ENCODE measurements at places on chromosomes 1 and 21. TPM values are rescaled to one million over a fixed set of nuclear protein-coding genes. Genes with fewer than 3 reads are reported as not detected.
A peak's percentile ranks its signal among the peaks of the same experiment; 100 is the strongest.

DNA sequence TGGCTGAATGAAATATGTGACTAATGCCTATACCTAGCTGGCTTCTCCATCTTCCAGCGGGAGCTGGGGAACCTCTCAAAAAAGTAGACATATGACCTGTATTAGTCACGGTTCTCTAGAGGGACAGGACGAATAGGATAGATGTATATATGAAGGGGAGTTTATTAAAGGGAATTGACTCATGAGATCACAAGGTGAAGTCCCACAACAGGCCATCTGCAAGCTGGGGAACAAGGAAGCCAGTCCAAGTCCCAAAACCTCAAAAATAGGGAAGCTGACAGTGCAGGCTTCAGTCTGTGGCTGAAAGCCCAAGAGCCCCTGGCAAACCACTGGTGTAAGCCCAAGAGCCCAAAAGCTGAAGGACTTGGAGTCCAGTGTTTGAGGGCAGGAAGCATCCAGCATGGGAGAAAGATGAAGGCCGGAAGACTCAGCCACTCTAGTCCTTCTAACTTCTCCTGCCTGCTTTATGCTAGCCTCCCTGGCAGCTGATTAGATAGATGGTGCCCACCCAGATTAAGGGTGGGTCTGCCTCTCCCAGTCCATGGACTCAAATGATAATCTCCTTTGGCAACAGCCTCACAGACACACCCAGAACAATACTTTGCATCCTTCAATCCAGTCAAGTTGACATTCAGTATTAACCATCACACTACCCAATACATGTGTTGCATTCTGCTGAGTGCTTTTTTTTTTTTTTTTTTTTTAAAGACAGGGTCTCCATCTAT, 19.6 kb downstream of the OLIG1 start:
- H3K27me3 ChIP-seq, result no peaks in the 10 kb centered on the region
- DNase-seq, result no peak
- no peak overlapping the region for H3K27ac ChIP-seq
- no peaks in the 10 kb centered on the region for H3K36me3 ChIP-seq
- no peak overlapping the region for H3K4me3 ChIP-seq

DNA sequence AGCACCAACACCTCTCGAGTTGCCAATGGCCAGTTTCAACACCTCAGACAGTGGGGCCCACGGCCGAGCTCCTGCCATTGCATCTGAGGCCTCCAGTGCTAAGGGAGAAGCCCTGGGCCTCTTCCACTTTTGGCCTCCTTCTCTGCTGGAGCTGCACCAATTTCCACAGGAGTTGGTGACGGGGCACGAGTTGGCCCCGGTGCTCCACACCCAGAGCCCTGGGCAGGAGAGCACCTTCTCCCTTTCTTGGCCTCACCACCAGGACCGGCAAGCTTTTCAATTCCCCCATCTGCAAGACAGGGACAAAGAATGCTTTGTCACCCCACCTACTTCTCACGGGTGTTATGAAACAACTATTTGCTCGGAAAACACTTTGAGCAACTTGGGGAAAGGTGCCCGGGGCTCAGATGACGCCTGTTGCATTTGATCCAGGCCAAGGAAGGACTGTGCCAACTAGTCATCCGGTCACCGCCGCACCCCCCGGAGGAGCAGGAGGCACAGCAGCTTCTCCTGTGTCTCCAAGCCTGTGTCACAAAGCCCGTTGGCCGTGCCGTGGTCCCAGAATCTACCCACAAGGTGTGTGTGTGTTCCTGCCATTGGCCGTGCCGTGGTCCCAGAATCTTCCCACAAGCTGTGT, 55.2 kb downstream of the TOMM20 start:
- peak; percentile 94 for DNase-seq
- H3K27ac ChIP-seq, result peak overlapping the region; percentile 96
- no peaks in the 10 kb centered on the region for H3K27me3 ChIP-seq

- no peaks in the 10 kb centered on the region for H3K4me1 ChIP-seq
- no peak overlapping the region for H3K27ac ChIP-seq
- no peak overlapping the region for H3K4me3 ChIP-seq
- H3K36me3 ChIP-seq, result no peaks in the 10 kb centered on the region
Measured at GRCh38 chr1:213296558-213296957, 245.5 kb downstream of the RPS6KC1 start.

GRCh38 chr1:181104790-181105133, 16.3 kb downstream of the IER5 start:
- DNase-seq, result peak; percentile 72
- peak overlapping the region; percentile 89 for H3K27ac ChIP-seq
- H3K4me3 ChIP-seq, result peak overlapping the region; percentile 90
- no peaks in the 10 kb centered on the region for H3K36me3 ChIP-seq

DNA sequence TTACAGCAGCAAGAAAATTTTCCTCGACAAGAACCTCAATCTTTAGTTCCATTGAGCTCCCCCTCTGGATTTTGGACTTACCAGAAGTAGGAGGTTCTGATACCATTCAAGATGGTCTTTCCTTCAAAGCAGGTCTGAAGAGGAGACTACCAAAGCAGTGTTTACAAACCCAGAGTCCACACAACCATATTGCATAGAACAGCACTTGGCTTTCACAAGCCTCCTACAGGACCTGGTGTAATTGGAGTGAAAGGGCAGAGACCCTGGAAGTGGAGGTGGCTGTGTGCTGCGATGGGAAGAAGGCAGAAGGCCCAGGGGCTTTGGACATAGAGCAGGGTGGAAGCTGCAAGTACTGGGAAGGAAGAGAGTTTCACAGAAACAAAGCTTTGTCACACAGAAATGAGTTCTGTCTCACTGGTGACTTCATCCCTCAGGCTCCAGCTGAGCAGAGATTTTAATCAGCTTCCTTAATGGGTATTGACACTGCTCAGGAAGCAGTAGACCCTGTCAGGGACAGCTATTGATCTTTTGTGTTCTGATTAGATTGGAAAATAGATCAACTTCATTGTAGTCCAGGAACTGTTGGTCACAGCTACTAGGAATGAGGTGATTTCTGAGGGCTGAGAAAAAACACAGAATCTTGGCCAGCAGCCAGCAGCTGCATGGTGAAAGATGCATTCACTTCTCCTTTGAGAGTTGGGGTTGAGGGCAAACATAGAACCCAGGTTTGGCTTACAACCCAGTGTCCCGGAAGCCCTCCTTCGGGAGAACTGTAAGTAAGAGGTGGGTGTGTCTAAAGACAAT, 124.0 kb downstream of the SYT2 start:
- peaks cover 49% of the 10 kb centered on the region for H3K4me1 ChIP-seq
- peak overlapping the region; percentile 91 for H3K27ac ChIP-seq
- DNase-seq, result no peak
- H3K36me3 ChIP-seq, result peaks cover 36% of the 10 kb centered on the region
- H3K4me3 ChIP-seq, result no peak overlapping the region

DNA sequence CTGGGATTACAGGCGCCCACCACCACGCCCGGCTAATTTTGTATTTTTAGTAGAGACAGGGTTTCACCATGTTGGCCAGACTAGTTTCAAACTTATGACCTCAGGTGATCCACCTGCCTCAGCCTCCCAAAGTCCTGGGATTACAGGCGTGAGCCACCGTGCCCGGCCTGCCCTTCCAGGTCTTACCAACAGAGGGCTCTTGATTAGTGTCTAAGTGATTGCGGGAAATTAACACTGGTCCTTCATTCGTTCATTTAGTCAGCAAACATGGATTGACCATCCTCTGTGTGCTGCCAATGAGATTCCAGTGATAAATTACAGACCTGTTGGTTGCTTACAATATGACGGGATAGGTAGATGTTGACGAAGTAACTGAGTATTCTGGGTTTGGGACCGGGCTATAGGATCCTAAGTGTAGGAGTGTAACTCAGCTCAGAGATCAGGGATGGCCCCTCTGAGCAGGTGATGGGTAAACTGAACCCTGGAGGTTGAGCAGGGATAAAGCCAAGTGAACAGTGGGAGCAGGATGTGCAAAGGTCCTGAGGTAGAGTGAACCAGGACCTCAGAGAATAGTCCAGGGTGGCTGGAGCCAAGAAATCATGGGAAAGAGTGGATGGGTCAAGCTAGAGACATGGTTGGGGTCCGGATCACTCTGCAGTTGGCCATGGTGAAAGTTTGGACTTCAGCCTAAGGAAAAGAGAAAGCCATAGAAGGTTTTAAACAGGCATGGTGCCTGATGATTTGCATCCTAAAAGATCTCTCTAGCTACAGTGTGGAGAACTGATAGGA, 171.2 kb downstream of the KAZN start:
- H3K27ac ChIP-seq, result no peak overlapping the region
- DNase-seq, result no peak
- H3K36me3 ChIP-seq, result no peaks in the 10 kb centered on the region
- H3K4me3 ChIP-seq, result no peak overlapping the region

DNA sequence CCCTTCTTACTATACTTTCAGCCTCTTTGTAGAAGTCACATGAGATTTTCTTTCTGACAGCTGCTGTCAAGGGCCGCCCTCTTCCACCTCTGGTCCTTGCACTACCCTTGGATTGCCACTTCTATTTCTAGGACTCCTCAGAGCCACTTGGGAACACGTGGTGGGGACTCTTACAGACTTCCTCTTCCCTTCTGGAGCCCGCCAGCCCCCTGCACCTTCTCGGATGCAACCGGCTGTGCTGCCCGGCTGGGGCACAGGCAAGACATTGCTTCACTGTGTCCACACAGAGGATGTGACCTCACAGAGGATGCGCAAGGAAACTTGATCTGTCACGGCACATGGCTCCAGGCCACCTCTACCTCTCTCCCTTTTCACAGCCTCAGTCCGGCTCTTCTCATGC, 2.4 kb upstream of the IKBKE start:
- DNase-seq, result peak; percentile 79
- H3K27ac ChIP-seq, result no peak overlapping the region
- H3K27me3 ChIP-seq, result no peaks in the 10 kb centered on the region
- no peak overlapping the region for H3K4me3 ChIP-seq

GRCh38 chr1:203565049-203565448, 61.6 kb upstream of the ATP2B4 start:
- H3K27ac ChIP-seq, result no peak overlapping the region
- DNase-seq, result no peak
- no peak overlapping the region for H3K4me3 ChIP-seq

GRCh38 chr1:63929106-63929478, 155.3 kb downstream of the ROR1 start:
- no peak overlapping the region for H3K4me3 ChIP-seq
- peaks cover 26% of the 10 kb centered on the region for H3K4me1 ChIP-seq
- peak overlapping the region; percentile 82 for H3K27ac ChIP-seq
- no peak for DNase-seq
- H3K27me3 ChIP-seq, result no peaks in the 10 kb centered on the region

- no peaks in the 10 kb centered on the region for H3K4me1 ChIP-seq
- no peak overlapping the region for H3K27ac ChIP-seq
- no peaks in the 10 kb centered on the region for H3K36me3 ChIP-seq
- no peak overlapping the region for H3K4me3 ChIP-seq
- no peaks in the 10 kb centered on the region for H3K27me3 ChIP-seq
Measured at GRCh38 chr1:91120936-91121335, 99.1 kb upstream of the ZNF644 start.

DNA sequence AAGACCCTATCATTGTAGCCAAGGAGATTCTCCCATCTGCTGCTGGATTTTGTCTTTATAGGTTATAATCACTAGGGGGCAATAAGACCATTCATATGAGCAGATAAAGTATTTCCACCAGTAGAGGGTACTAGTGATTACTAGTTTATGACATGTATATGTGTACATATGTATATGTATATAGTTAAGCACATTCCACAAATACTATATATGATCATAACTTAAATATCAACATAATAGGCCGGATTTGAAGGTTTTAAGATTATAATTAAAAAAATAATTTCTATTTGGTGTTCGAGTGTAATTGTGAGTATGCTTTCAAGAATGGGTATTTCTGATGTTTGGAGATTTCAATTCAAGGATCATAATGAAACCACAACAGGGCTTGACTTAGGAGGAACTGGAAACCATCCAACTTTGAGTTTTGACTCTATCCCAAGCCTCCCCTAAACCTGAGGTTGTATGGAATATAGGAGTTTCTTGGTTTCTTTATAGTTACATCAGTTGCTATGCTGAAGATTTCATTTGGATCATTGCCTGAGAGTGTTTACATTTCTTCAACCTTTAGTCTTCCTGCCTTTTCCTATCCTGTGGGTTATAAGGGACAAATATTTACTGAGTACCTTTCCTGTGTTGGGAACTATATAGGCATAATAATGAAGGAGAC, 16.9 kb downstream of the TCEANC2 start:
- no peaks in the 10 kb centered on the region for H3K27me3 ChIP-seq
- no peaks in the 10 kb centered on the region for H3K36me3 ChIP-seq
- H3K4me1 ChIP-seq, result no peaks in the 10 kb centered on the region
- no peak for DNase-seq
- H3K27ac ChIP-seq, result no peak overlapping the region

DNA sequence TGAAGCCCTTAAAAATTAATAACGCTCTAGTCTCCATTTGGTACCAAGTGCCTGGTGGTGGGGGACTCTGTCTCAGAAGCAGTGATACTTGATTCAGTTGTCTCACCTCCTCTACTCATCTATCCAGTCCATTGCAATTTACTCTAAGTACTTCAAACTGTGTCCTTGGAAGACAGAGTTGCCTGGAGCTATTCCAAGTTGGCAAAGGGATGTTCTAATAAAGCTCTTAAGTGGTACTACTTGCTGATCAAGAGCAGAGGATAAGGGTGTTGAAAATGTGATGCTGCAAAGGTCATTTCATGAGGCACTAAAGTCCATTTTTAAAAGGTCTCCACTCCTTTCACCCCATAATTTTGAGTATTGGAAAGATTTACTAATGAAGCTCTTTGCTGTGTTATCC, 142.2 kb downstream of the NFIA start:
- H3K4me1 ChIP-seq, result peaks cover 30% of the 10 kb centered on the region
- H3K36me3 ChIP-seq, result no peaks in the 10 kb centered on the region
- H3K4me3 ChIP-seq, result no peak overlapping the region
- no peak for DNase-seq
- H3K27me3 ChIP-seq, result no peaks in the 10 kb centered on the region
- H3K27ac ChIP-seq, result no peak overlapping the region

- no peak for DNase-seq
- H3K4me3 ChIP-seq, result no peak overlapping the region
- H3K4me1 ChIP-seq, result no peaks in the 10 kb centered on the region
- H3K27ac ChIP-seq, result no peak overlapping the region
- H3K36me3 ChIP-seq, result no peaks in the 10 kb centered on the region
Measured at GRCh38 chr1:175826705-175827104, 83.3 kb upstream of the TNR start.

Gene ORC1
- 0.19 TPM for total RNA-seq

Gene CFAP45
- total RNA-seq, result 0.42 TPM

Gene RGS1
- total RNA-seq, result 1.7 TPM

Gene RIMKLA
- total RNA-seq, result 1.0 TPM

Gene TFF1
- total RNA-seq, result not detected

Data from psoas muscle (tissue), 8 donors.